ENCODE measurements at places on chromosomes 11 and 22.

DNA sequence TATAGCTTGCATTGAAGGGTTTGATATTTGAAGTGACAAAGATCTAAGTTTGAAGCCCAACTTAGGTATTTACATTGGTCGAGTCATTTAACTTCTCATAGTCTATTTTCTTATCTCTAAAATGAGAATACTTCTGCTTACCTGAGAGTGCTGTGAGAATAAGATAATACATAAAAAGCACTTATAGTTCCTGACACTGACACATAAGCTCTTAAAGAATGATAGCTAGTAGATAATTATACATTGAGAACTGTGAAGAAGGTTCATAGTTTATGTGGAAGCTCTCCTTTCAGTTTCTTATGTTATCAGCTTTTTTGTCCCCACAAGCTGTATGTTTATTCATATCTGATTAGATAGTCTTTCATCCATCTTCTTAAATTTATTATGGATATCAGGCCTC lies 4.8 kb downstream of the PPME1 start:
- DNase-seq: no peak

DNA sequence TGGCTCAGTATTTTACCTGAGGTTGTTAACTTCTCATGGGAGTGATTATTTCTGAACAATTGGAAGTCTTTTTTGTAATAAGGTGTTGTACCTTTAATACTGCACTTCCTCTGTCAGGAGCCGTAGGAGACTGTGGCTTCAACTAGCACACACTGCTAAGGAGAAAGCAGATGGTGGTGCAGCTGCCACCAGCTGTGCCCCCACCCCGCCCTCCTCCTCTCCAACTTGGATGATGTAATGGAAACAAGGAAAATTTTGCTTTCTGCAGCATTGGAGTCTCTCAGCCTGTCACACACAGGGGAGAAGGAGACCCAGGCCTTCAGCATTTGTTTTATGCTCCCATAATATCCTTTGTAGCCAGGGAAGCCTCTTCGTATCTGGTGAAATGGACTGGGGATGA lies 91.2 kb downstream of the TEAD1 start:
- DNase-seq: peak; percentile 90

DNA sequence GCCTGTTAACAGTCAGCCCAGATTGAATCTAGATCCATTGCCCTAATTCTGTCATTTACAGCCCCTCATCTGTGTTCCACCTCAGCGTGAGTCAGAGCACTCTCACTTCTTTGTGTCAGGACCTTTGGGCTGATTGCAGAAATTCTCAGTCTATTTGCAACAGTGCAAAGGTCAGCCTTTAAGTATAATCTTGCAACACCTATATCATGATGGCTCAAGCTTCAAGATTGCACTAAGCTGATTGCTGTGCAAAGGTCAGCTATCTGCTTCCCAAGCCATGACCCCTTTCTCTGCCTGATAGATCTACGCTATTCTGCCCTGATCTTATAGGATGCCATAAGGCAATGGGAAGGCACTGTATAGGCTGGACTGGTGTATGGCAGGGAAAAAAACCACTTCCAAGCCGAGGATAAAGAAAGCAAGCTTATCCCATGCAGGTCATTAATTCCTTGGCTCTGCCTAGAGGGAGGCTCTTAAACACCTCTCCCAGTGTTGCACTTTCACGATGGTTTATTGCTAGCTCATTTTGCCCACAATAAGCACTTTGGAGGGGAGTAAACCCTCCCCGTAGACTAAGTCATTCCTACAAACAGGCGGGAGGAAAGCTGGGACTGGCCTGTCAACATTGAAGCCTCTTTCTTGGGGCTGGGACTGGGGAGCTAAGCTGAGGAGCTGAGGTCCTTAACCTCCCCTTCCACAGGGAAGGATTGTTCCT lies 100.6 kb downstream of the RRAS2 start:
- no peak for DNase-seq

GRCh38 chr11:73273222-73273895 lies 1.2 kb downstream of the P2RY6 start:
- DNase-seq: no peak

GRCh38 chr11:75481922-75482606 lies 43.7 kb downstream of the GDPD5 start:
- no peak for DNase-seq

- peak; percentile 9 for DNase-seq
These were observed 48.5 kb upstream of the DDI1 start for GRCh38 chr11:103987629-103988594.

GRCh38 chr11:77182542-77183430 lies 54.7 kb downstream of the MYO7A start:
- DNase-seq: no peak

DNA sequence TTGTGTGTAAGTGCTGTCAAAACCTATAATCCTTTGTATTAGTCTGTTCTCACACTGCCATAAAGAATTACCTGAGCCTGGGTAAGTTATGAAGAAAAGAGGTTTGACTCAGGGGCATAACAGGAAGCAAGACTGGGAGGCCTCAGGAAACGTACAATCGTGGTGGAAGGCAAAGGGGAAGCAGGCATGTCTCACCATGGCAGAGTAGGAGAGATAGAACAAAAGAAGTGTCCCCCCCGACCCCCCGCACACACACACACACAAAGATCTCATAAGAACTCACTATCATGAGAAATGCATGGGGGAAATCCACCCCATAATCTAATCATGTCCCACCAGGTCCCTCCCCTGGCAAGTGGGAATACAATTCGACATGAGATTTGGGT lies 2.3 kb upstream of the USP28 start:
- no peak for DNase-seq

Measured in COR-L47 (cell line).